ENCODE measurements at places on chromosomes 4 and X. TPM values are rescaled to one million over a fixed set of nuclear protein-coding genes. Genes with fewer than 3 reads are reported as not detected.

DNA sequence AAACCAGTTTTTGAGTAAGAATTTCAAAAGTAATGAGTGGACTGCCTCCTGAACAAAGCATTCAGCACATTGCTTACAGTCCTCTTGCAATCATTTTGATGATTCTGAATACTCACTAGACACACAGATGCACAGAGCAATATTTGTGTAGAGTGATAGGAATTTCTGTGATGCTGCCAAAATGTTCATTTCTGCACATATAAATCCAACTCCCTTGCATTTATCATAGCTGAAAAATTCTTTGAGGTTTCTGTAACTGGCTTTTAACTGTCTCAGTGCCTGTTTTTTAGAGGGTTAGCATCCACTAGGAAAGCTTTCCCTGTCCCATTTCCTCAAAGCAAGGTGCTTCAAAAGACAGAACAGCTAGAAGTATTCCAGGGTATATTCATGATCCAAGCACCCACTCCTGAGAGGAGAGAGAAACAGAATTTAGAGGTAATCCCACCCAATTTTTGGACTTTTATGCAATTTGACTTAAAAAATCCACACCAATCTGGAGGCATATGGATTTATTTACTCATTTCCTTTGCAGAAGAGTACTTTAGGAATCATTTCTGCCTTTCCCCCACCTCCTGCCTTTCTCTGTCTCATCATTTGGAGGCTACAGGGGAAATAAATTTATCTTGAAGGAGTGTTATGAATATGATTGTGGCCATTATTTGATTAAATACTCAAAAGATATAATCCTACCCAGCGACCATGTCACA is 234.5 kb upstream of the SLIT2 start:
- H3K27ac ChIP-seq, result no peak overlapping the region
- no peaks in the 10 kb centered on the region for H3K36me3 ChIP-seq
- DNase-seq, result no peak
- no peaks in the 10 kb centered on the region for H3K27me3 ChIP-seq
- H3K4me1 ChIP-seq, result no peaks in the 10 kb centered on the region
- no peak overlapping the region for H3K4me3 ChIP-seq

- H3K27ac ChIP-seq, result no peak overlapping the region
- H3K36me3 ChIP-seq, result no peaks in the 10 kb centered on the region
- no peak for DNase-seq
- no peak overlapping the region for H3K4me3 ChIP-seq
- H3K27me3 ChIP-seq, result no peaks in the 10 kb centered on the region
- no peaks in the 10 kb centered on the region for H3K4me1 ChIP-seq
Observed at GRCh38 chrX:85504381-85504780, 124.9 kb upstream of the POF1B start.

GRCh38 chrX:17192106-17192505 is 182.9 kb upstream of the NHS start:
- H3K4me1 ChIP-seq, result no peaks in the 10 kb centered on the region
- no peak overlapping the region for H3K4me3 ChIP-seq
- H3K27ac ChIP-seq, result no peak overlapping the region

- no peak overlapping the region for H3K27ac ChIP-seq
- DNase-seq, result no peak
Observed at GRCh38 chr4:7761312-7761711, 178.3 kb downstream of the AFAP1 start.

BMPR1B gene
- 24.7 TPM for total RNA-seq

Data from tibial nerve (tissue), 4 donors.